Psoas muscle (tissue), 8 donors: ENCODE measurements at places on chromosomes 1 and 21. TPM values are rescaled to one million over a fixed set of nuclear protein-coding genes. Genes with fewer than 3 reads are reported as not detected.

Gene BATF3
- 2.9 TPM for total RNA-seq

Gene OTUD3
- 5.5 TPM for total RNA-seq

Gene CELA3B
- 1.7 TPM for total RNA-seq

Gene JUN
- total RNA-seq, result 168 TPM

Gene TBX19
- total RNA-seq, result 0.56 TPM

Gene TDRD5
- not detected for total RNA-seq

Gene FMO5
- total RNA-seq, result 0.30 TPM

Gene FAM110D
- total RNA-seq, result 1.2 TPM

GRCh38 chr1:211259638-211260126 is 516 bp downstream of the RCOR3 start:
- H3K27me3 ChIP-seq, result no peaks in the 10 kb centered on the region
- H3K4me1 ChIP-seq, result peaks cover 19% of the 10 kb centered on the region

DNA sequence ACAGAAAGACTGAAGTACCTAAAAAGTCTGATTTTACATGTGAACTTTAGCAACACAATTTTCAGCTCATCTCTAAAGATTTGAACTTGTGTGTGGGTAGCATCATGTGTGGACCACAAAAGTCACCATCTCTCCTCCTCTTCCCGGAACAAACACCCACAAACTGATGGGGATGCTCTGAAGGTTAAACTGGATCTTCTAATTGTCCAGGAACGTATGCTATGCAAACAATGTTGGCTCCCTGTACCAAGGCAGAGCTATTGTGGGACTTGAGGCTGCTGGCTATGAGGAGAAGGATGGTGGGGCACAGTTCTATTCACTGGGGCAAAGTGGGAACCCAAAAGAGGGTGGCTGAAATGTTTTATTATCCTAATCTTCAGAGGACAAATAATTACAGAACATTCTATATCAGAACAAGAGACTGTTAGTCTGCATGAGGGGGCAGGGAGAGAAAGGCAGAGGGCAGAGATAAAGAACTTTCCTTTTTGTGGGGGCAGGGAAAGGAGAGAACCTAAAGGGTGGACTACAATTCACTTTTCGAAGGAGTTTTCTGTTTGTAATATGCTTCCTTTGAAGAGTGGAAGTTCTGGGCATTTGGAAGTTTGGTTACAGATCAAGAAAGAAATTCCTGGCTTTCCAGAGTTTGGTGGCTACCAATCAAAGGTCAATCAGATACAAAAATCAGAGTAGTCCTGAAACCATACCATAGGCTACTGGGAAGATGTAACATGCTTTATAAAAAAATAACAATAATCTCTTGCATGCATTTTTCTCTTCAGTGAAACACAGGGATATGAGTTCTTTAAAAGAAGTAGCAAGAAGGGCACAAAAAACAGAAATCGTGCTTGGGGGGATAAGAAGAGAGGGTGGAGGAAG is 62.9 kb downstream of the GADD45A start:
- H3K4me1 ChIP-seq, result peaks cover 38% of the 10 kb centered on the region
- H3K36me3 ChIP-seq, result no peaks in the 10 kb centered on the region
- no peaks in the 10 kb centered on the region for H3K27me3 ChIP-seq
- DNase-seq, result no peak
- peak overlapping the region; percentile 26 for H3K4me3 ChIP-seq

DNA sequence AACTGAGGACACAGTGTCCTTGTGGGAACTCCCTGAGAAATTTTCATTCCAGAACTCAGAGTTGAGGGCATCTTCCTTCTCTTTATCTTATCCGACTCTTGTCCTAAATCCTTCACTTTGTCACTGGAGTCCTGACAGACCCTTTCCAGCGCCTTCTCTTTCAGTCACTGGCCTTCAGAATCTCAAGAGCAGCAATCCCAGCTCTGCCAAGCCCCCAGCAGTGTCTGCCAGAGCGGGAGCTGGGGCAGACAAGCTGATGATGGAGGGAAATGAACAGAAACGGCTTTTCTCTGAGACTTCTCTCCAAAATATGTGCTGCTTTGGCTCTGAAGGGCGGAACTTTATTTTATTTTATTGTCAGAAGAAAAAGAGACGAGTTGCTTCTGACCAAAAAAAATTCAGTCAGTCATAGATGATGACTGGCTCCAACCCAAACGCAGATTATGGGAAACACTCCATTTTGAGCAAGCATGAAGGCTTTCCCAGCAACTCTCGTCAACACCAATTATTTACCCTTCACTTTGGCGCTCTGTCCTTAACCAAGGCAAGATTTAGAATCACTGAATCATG is 32.2 kb downstream of the MIS18A start:
- no peaks in the 10 kb centered on the region for H3K36me3 ChIP-seq
- no peak for DNase-seq
- no peaks in the 10 kb centered on the region for H3K27me3 ChIP-seq
- no peak overlapping the region for H3K4me3 ChIP-seq

- H3K4me1 ChIP-seq, result peaks cover 4% of the 10 kb centered on the region
- peaks cover 52% of the 10 kb centered on the region for H3K36me3 ChIP-seq
- no peak for DNase-seq
- H3K4me3 ChIP-seq, result no peak overlapping the region
- H3K27me3 ChIP-seq, result no peaks in the 10 kb centered on the region
- H3K27ac ChIP-seq, result peak overlapping the region; percentile 23
These were observed 30.7 kb downstream of the SDCCAG8 start for GRCh38 chr1:243286409-243287122.

- no peaks in the 10 kb centered on the region for H3K36me3 ChIP-seq
- DNase-seq, result no peak
- no peak overlapping the region for H3K27ac ChIP-seq
- H3K27me3 ChIP-seq, result no peaks in the 10 kb centered on the region
- H3K4me1 ChIP-seq, result peaks cover 20% of the 10 kb centered on the region
These were observed 25.7 kb downstream of the CNST start for GRCh38 chr1:246591958-246592357.

GRCh38 chr1:241637046-241637590 is 3.1 kb downstream of the CHML start:
- peaks cover 6% of the 10 kb centered on the region for H3K36me3 ChIP-seq
- H3K27me3 ChIP-seq, result no peaks in the 10 kb centered on the region
- no peak for DNase-seq
- peaks cover 8% of the 10 kb centered on the region for H3K4me1 ChIP-seq

DNA sequence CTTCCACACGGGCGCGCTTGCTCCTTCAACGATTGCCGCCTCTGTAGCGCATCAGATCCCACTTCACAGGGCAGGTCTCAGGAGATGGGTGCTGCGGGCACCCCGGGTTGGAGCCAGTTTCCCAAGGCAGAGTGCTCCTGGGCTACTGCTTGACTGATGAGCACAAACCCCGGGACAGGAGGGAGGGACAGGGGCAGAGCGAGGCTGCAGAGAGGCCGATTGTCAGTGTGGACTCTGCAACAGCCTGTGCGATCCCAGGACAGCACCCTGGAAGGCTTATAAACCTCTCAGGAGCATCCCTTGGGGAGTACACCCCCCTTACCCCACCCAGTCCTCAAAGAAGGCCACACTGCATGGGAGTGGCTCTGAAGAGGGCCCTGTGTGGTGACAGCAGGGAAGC is 28.0 kb upstream of the BACE2 start:
- peaks cover 6% of the 10 kb centered on the region for H3K27me3 ChIP-seq
- no peaks in the 10 kb centered on the region for H3K36me3 ChIP-seq
- no peak for DNase-seq
- H3K27ac ChIP-seq, result no peak overlapping the region

DNA sequence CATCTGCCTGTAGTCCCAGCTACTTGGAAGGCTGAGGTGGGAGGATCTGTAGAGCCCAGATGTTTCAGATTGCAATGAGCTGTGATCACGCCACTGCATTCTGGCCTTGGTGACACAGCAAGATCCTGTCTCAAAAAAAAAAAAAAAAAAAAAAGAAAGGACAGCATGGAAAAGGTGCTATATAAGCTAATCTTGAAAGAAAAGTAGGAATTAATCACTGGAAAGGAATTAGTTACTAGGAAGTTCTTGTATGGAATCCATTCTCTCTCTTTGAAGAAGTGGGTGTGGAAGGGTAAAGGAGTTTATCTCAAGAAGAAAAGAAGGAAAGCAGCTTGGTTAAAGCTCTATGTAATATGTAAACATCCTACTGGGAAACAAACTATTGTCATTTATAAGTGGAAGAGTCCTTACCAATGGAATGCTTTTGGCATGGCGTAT is 339.2 kb downstream of the DPYD start:
- H3K36me3 ChIP-seq, result no peaks in the 10 kb centered on the region
- no peaks in the 10 kb centered on the region for H3K4me1 ChIP-seq
- no peak overlapping the region for H3K4me3 ChIP-seq
- no peak for DNase-seq

- DNase-seq, result no peak
- H3K4me3 ChIP-seq, result no peak overlapping the region
- no peaks in the 10 kb centered on the region for H3K27me3 ChIP-seq
- no peak overlapping the region for H3K27ac ChIP-seq
These were observed 73.8 kb upstream of the MORC3 start for GRCh38 chr21:36246080-36246631.

GRCh38 chr1:59011663-59012062 is 227.8 kb upstream of the JUN start:
- no peak for DNase-seq
- H3K27ac ChIP-seq, result peak overlapping the region; percentile 83
- H3K27me3 ChIP-seq, result no peaks in the 10 kb centered on the region
- H3K4me3 ChIP-seq, result no peak overlapping the region
- no peaks in the 10 kb centered on the region for H3K36me3 ChIP-seq

DNA sequence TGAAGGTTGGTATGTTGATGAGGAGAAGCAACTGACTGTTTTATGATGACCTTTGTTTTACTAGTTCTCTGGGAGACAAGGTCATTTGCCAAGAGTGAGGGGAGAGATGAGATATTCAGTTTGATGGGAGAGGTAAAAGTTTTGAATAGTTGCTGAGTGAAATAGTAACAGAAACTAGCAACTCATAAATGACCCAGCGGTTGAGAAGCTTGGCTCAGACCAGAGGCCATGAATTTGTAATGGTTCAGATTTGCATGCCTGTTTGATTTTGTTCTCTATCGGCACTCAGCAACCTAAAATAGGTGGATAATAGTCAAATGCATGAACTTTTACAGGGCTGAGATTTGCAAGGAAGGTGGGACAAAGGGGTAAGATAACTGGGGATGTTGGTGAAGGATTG is 6.6 kb downstream of the CCDC30 start:
- no peaks in the 10 kb centered on the region for H3K36me3 ChIP-seq
- H3K4me3 ChIP-seq, result no peak overlapping the region
- H3K4me1 ChIP-seq, result no peaks in the 10 kb centered on the region
- H3K27me3 ChIP-seq, result no peaks in the 10 kb centered on the region
- no peak overlapping the region for H3K27ac ChIP-seq

DNA sequence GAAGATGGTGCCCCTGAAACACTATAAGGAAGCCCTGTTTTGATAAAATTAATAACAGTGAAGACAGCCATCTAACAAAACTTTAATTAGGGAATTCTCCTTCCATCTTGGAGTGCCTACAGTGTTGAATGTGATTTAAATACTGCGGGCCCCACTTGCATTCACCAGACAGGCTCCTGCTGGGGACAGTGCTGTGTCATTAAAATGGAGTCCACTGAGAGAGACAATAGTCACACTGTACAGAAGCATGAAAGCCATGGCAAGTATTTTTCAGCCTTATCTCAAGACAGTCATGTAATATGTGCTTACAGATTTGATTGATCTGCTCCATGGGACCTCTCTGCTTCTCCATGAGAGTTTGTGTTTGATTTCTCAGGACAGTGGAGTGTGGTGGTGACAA is 29.7 kb upstream of the ZBTB18 start:
- no peak overlapping the region for H3K4me3 ChIP-seq
- no peaks in the 10 kb centered on the region for H3K36me3 ChIP-seq
- H3K27me3 ChIP-seq, result no peaks in the 10 kb centered on the region
- H3K4me1 ChIP-seq, result no peaks in the 10 kb centered on the region

- no peaks in the 10 kb centered on the region for H3K4me1 ChIP-seq
- no peak overlapping the region for H3K4me3 ChIP-seq
- no peak overlapping the region for H3K27ac ChIP-seq
- no peaks in the 10 kb centered on the region for H3K36me3 ChIP-seq
- DNase-seq, result no peak
- no peaks in the 10 kb centered on the region for H3K27me3 ChIP-seq
These were observed 104.9 kb downstream of the RUNX1 start for GRCh38 chr21:34944015-34944755.

DNA sequence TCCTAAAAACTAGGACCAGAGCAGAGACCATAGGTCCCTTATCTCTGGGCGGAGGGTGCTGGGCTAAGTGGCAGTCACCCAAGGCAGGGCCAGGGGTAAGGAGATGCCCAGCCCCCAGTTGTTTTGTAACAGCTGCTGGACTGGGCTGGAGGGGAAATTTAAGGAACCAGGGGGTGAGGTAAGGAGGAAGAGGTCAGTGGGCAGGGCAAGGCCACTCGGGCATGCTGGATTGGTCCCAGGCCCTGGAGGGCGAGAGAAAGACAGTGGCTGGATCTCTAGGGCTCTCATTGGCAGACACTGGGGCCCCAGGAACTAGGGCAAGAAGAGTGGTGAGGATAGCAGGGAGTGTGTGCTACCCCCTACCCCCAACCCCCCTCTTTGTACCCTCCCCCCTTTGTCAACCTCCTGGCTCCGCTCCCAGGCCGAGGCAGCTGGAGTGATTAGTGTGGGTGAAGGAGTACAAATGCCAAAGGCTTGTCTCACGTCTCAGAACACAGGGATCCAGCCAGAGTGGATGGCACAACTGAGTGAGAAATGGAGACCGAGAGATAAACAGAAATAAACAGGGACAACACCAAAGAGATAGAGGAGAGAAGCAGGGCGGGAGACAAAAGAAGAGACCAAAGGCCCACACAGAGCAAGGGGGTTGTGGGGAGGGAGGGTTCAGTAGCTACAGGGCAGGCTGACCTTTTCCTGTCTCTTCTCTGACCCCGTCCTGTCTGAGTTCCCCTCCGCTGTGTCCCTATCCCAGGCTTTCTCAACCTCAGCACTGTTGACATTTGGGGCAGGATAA is 20.5 kb upstream of the THRAP3 start:
- no peaks in the 10 kb centered on the region for H3K36me3 ChIP-seq
- H3K27me3 ChIP-seq, result no peaks in the 10 kb centered on the region
- H3K27ac ChIP-seq, result peak overlapping the region; percentile 91
- H3K4me3 ChIP-seq, result peak overlapping the region; percentile 44

DNA sequence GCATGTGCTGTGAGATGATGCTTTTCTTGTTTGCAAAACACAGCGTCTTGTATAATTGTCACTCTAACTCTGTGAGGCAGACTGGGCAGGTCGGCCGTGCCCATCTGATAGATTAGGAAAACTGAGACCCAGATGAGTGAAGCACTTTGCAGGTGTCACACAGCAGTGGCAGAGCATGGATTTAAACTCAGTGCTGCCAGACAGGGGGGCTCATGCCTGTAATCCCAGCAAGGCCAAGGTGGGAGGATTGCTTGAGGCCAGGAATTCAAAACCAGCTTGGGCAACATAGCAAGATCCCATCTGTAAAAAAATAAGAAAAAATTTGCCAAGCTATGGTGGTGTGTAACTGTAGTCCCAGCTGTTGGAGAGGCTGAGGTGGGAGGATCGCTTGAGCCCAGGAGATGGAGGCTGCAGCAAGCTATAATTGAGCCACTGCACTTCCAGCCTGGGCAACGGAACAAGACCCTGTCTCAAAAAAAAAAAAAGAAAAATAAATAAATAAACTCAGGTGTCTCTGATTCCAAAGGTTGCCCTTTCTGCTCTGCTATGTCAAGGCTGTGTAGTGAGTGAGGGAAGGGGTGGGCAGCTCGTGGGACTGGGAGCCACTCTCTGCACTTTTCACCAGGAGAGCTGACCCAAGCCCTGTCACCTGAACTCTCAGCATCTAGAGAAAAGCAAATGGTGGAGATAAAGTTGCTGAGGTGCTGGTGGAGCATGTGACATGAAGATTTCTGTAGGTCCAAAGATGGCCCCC is 32.9 kb upstream of the NPPB start:
- no peaks in the 10 kb centered on the region for H3K36me3 ChIP-seq
- no peak overlapping the region for H3K27ac ChIP-seq
- no peak for DNase-seq
- H3K4me1 ChIP-seq, result peaks cover 11% of the 10 kb centered on the region

- H3K4me3 ChIP-seq, result peak overlapping the region; percentile 60
- peaks cover 38% of the 10 kb centered on the region for H3K36me3 ChIP-seq
- H3K27me3 ChIP-seq, result no peaks in the 10 kb centered on the region
- no peak for DNase-seq
- H3K4me1 ChIP-seq, result peaks cover 34% of the 10 kb centered on the region
These were observed 20.4 kb downstream of the CEP85 start for GRCh38 chr1:26254404-26254803.
